ENCODE measurements at places on chromosomes 4 and X. TPM values are rescaled to one million over a fixed set of nuclear protein-coding genes. Genes with fewer than 3 reads are reported as not detected.

SLC7A11 gene
- total RNA-seq = 3.0 TPM

CXorf49 gene
- total RNA-seq = not detected

PRIMPOL gene
- total RNA-seq = 20.9 TPM

SPATA18 gene
- total RNA-seq = 10.8 TPM

USP17L13 gene
- total RNA-seq = not detected

- no peaks in the 10 kb centered on the region for H3K4me1 ChIP-seq
- no peak overlapping the region for H3K27ac ChIP-seq
- DNase-seq = no peak
- no peaks in the 10 kb centered on the region for H3K27me3 ChIP-seq
- H3K36me3 ChIP-seq = peaks cover 14% of the 10 kb centered on the region
- no peak overlapping the region for H3K4me3 ChIP-seq
Measured at GRCh38 chr4:94588896-94589693, 137.4 kb downstream of the PDLIM5 start.

Measured in mesothelial cell of epicardium (in vitro differentiated cells).